ENCODE measurements at places on chromosomes 3 and 15. TPM values are rescaled to one million over a fixed set of nuclear protein-coding genes. Genes with fewer than 3 reads are reported as not detected.

DNA sequence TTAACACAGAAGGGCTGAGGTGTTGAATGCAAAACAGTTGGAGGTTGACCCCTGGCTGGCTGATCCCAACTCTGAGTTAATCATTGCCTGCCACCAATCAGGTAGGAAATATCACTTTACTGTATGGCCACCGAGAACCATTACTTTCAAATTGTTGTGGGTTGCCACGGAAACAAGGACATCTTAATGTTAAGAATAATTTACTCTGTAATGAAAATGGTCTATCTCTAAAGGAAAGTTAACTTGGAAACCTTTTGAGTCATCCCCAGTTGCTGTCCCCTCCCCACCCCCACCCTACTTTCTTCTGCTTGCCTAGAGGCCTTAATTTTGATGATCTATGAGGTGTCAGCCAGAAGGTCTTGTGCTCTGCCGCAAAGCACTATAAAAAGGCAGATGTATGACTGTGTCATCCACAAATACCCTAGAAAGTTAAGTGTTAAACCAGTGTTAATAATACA is 78.7 kb upstream of the SNRK start:
- H3K4me3 ChIP-seq: no peak overlapping the region
- H3K27ac ChIP-seq: no peak overlapping the region
- no peaks in the 10 kb centered on the region for H3K4me1 ChIP-seq
- no peak for DNase-seq
- no peaks in the 10 kb centered on the region for H3K27me3 ChIP-seq

DNA sequence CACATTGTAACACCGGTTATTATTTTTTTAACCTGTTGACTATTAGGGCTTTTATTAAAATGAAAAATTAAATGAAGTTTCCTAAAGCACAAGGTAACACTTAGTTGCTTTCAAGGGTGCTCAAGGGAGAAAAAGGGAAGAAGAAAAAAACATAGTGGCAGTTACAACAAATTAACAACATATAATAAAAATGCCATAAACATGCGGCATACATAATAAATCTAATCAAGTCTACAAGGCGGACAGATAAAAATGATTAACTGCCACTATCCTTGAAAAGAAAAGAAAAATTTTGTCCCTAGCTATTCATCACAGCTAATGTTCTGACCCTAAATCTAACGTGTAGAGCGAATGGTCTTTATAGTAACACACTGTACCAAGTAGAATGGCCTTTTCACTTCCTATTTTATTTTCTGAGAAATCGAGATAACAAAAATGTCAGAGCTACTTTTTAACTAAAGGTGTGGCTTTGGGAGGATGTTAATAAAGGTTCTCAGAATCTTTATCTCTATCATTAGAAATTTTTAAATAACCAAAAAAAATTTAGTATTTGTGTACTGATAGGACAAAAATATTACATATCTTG is 194.9 kb downstream of the FOXP1 start:
- H3K4me1 ChIP-seq: peaks cover 85% of the 10 kb centered on the region
- no peaks in the 10 kb centered on the region for H3K27me3 ChIP-seq
- no peak for DNase-seq
- no peaks in the 10 kb centered on the region for H3K36me3 ChIP-seq
- H3K4me3 ChIP-seq: no peak overlapping the region
- no peak overlapping the region for H3K27ac ChIP-seq

DNA sequence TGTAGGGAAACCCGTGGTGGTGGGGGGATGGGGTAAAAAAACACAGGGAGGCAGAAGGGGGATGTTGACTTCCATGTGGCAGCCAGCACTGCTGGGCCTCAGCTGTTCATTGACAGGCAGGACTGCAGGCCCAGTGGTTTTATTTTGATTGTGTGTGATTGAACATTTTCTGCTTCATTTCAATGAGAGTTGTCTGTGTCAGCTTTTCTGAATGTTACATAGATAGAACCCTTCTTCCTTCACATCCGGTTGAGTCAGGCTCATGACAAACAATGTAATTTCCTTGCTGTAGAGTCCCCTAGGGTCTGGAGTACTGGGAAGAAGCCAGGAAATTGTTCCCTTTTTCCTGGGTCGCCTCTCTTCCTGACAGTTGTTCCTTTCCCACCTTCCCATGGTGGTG is 8.2 kb upstream of the RPP25 start:
- H3K4me3 ChIP-seq: no peak overlapping the region
- no peaks in the 10 kb centered on the region for H3K4me1 ChIP-seq
- no peak overlapping the region for H3K27ac ChIP-seq
- no peak for DNase-seq
- peaks cover 4% of the 10 kb centered on the region for H3K27me3 ChIP-seq
- no peaks in the 10 kb centered on the region for H3K36me3 ChIP-seq

Gene LRTM1
- not detected for total RNA-seq

Measured in CD8-positive, alpha-beta memory T cell (primary cell).